Sigmoid colon (tissue), 7 donors: ENCODE measurements at places on chromosomes 3 and 15. TPM values are rescaled to one million over a fixed set of nuclear protein-coding genes. Genes with fewer than 3 reads are reported as not detected.

GRCh38 chr3:15159501-15160136, 46.4 kb upstream of the CAPN7 start:
- H3K27me3 ChIP-seq, result peaks cover 11% of the 10 kb centered on the region
- no peaks in the 10 kb centered on the region for H3K36me3 ChIP-seq
- H3K27ac ChIP-seq, result no peak overlapping the region
- H3K4me1 ChIP-seq, result no peaks in the 10 kb centered on the region
- DNase-seq, result no peak

DNA sequence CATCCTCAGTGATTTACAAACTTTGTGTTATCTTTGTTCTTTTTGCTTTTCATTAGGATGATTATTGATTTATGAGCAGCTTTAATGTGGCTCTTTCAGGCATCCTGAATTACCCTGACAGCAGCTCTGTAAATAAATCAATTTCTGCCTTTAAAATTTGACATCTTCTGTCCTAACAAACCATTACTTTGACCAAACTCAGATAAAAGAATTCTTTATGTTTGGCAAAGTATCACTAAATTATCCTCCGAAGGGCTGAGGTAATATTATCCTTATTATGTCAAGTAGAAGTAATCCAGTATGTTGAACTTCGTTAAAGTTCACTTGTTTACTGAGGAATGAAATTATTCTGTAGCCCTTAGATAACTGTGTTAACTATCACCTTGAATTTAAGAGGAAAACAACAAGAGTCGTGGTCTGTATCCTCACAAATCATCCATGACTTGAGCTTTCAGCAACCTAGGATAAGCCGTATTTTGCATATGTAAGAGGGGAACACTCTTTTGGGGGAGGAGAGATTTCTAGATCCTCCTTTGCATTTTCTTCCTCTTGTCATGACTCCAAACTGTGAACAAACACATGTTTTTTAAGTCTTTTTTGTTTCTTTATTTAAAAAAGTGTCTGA, 173.2 kb upstream of the STAC start:
- no peak for DNase-seq
- no peaks in the 10 kb centered on the region for H3K27me3 ChIP-seq
- H3K27ac ChIP-seq, result no peak overlapping the region
- no peaks in the 10 kb centered on the region for H3K36me3 ChIP-seq
- no peak overlapping the region for H3K4me3 ChIP-seq
- H3K4me1 ChIP-seq, result no peaks in the 10 kb centered on the region

GRCh38 chr15:58923696-58924300, 9.7 kb downstream of the SLTM start:
- H3K4me1 ChIP-seq, result peaks cover 25% of the 10 kb centered on the region
- H3K4me3 ChIP-seq, result no peak overlapping the region
- H3K27ac ChIP-seq, result peak overlapping the region; percentile 32
- peaks cover 43% of the 10 kb centered on the region for H3K36me3 ChIP-seq
- DNase-seq, result no peak

- H3K4me3 ChIP-seq, result no peak overlapping the region
- H3K27me3 ChIP-seq, result no peaks in the 10 kb centered on the region
- no peak for DNase-seq
- no peak overlapping the region for H3K27ac ChIP-seq
- H3K36me3 ChIP-seq, result no peaks in the 10 kb centered on the region
Measured at GRCh38 chr3:140223631-140224030, 288.6 kb downstream of the CLSTN2 start.

- H3K27ac ChIP-seq, result peak overlapping the region; percentile 74
- H3K27me3 ChIP-seq, result no peaks in the 10 kb centered on the region
- no peak overlapping the region for H3K4me3 ChIP-seq
- peaks cover 30% of the 10 kb centered on the region for H3K36me3 ChIP-seq
- H3K4me1 ChIP-seq, result peaks cover 63% of the 10 kb centered on the region
Measured at GRCh38 chr3:141442446-141442845, 44.4 kb upstream of the RASA2 start.

GRCh38 chr3:15010664-15011063, 54.5 kb downstream of the MRPS25 start:
- no peak overlapping the region for H3K27ac ChIP-seq
- H3K36me3 ChIP-seq, result peaks cover 6% of the 10 kb centered on the region
- no peak for DNase-seq

- H3K4me1 ChIP-seq, result no peaks in the 10 kb centered on the region
- DNase-seq, result no peak
- H3K27ac ChIP-seq, result no peak overlapping the region
- no peak overlapping the region for H3K4me3 ChIP-seq
- H3K36me3 ChIP-seq, result no peaks in the 10 kb centered on the region
Measured at GRCh38 chr3:155634121-155634719, 110.7 kb downstream of the PLCH1 start.

DNA sequence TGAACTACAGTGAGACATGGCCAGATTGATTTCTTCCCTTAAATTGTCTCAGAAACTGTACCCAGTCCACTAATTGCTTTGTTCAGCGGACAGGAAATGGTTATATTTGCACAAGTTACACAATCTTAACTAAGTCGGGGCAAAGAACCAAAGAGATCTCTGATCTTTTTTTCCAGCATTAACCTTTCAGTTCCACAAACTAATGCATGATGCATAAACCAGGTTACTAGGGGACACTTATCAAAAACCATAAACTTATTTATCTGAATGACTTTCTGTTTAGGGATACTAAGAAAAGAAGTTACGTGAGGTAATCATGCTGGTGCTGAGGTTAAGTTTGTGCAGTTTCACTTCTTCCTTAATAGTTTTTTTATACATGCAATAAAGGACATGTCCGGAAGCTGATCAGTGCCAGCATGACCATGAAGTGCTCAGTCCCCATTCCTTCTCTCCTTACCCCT, 22.4 kb downstream of the FNDC3B start:
- H3K4me1 ChIP-seq, result peaks cover 45% of the 10 kb centered on the region
- no peak for DNase-seq
- peak overlapping the region; percentile 6 for H3K27ac ChIP-seq
- no peaks in the 10 kb centered on the region for H3K36me3 ChIP-seq
- H3K4me3 ChIP-seq, result no peak overlapping the region
- H3K27me3 ChIP-seq, result no peaks in the 10 kb centered on the region

- peak overlapping the region; percentile 94 for H3K27ac ChIP-seq
- H3K27me3 ChIP-seq, result no peaks in the 10 kb centered on the region
- DNase-seq, result peak; percentile 74
- peak overlapping the region; percentile 88 for H3K4me3 ChIP-seq
Measured at GRCh38 chr15:98649472-98650416, 1.4 kb downstream of the IGF1R start.

DNA sequence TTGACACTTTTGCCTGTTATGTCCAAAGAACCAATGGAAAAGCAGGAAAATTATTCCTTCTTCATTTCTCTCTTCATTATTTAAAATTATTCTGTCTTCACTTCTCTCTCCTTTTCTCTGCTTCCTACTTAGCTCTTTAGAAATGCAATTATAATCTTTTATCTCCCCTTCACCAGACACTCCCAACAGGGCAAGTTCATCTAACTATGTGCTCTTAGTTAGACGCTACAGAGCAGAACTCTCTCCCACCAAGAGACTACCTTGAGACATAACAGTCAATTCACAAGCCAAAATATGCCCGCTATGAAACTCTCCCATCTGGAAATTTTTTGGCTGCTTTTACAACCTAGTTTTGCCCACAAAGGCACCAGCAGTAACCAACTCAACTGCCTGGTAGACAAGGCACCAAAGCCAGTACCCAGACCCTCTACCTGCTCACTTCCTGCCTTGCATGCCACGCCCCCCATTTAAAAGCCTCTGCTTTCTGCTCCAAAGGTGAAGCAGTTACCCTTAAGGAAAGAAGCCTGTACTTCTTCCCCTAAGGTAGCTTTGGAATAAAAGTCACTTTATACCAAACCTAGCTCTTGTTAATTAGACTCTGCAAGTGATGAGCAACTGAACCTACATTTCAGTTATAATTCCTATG, 28.1 kb downstream of the CCRL2 start:
- H3K4me1 ChIP-seq, result no peaks in the 10 kb centered on the region
- no peaks in the 10 kb centered on the region for H3K27me3 ChIP-seq
- H3K27ac ChIP-seq, result no peak overlapping the region
- no peak for DNase-seq
- no peaks in the 10 kb centered on the region for H3K36me3 ChIP-seq
- no peak overlapping the region for H3K4me3 ChIP-seq

- H3K27ac ChIP-seq, result no peak overlapping the region
- H3K36me3 ChIP-seq, result no peaks in the 10 kb centered on the region
- H3K4me3 ChIP-seq, result no peak overlapping the region
Measured at GRCh38 chr15:59420986-59421618, 16.9 kb upstream of the FAM81A start.

DNA sequence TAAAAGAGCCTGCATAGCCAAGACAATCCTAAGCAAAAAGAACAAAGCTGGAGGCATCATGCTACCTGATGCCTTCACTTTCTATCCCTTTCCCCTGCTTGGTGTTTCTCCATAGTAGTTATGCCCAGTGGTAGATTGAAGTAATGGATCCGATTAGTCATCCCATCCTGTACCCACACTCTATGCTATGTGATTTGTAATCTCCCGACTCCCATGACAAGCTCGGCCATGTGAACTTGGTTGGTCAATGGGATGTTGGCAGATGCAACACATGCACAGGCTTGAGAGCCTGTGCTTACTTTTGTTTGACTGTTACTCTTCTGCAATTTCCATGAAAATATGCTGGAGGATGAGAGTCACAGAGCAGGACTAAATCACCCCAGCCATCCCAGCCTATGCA, 334.9 kb upstream of the DPH6 start:
- H3K4me3 ChIP-seq, result no peak overlapping the region
- H3K36me3 ChIP-seq, result no peaks in the 10 kb centered on the region
- H3K27me3 ChIP-seq, result no peaks in the 10 kb centered on the region
- no peaks in the 10 kb centered on the region for H3K4me1 ChIP-seq

- no peak overlapping the region for H3K4me3 ChIP-seq
- H3K36me3 ChIP-seq, result no peaks in the 10 kb centered on the region
- H3K4me1 ChIP-seq, result no peaks in the 10 kb centered on the region
- DNase-seq, result no peak
- H3K27me3 ChIP-seq, result no peaks in the 10 kb centered on the region
- H3K27ac ChIP-seq, result no peak overlapping the region
Measured at GRCh38 chr3:481680-482079, 285.1 kb downstream of the CHL1 start.

- DNase-seq, result no peak
- H3K36me3 ChIP-seq, result no peaks in the 10 kb centered on the region
- H3K27me3 ChIP-seq, result no peaks in the 10 kb centered on the region
- H3K4me1 ChIP-seq, result no peaks in the 10 kb centered on the region
- no peak overlapping the region for H3K4me3 ChIP-seq
Measured at GRCh38 chr3:189324538-189325138, 152.9 kb downstream of the TPRG1 start.

GRCh38 chr15:61146931-61147230, 82.2 kb downstream of the RORA start:
- no peak overlapping the region for H3K4me3 ChIP-seq
- H3K36me3 ChIP-seq, result no peaks in the 10 kb centered on the region
- no peak overlapping the region for H3K27ac ChIP-seq
- H3K27me3 ChIP-seq, result no peaks in the 10 kb centered on the region
- H3K4me1 ChIP-seq, result no peaks in the 10 kb centered on the region
- DNase-seq, result no peak

GRCh38 chr15:91783008-91783407, 70.5 kb upstream of the SLCO3A1 start:
- DNase-seq, result no peak
- H3K4me3 ChIP-seq, result no peak overlapping the region
- H3K4me1 ChIP-seq, result no peaks in the 10 kb centered on the region
- H3K36me3 ChIP-seq, result no peaks in the 10 kb centered on the region
- no peak overlapping the region for H3K27ac ChIP-seq
- H3K27me3 ChIP-seq, result no peaks in the 10 kb centered on the region

DNA sequence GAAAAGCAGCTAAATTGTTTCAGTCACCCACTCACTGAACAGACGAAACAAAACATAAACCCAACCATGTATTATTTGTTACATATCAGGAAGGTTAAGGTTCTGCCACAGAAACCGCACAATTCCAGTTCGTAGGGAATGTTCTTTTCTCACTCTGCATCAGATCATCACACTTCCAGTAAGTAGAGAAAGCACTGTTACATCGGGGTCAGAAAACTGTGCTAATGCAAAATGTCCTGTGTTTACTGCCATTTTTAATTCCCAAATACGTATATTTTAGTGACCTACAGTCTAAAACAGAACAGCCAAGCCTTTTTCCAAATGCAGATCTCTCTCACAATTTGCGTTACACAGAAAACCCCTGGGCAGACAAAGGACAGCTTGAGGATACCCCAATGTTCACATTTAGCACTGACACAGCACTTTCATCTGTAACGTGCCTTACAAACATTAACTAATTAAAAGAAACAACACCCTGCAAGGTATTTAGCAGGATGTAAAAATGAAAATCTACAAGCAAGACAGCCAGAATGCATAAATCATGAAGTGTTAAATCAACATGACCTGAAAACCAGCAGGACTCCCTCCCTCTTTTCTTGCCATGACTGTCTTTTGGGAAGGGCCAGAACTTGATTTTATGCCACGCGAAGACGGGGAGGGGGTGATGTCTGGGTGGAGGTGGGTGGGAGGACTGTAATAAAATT, 34.8 kb upstream of the SKIL start:
- no peak overlapping the region for H3K27ac ChIP-seq
- no peaks in the 10 kb centered on the region for H3K27me3 ChIP-seq
- no peak overlapping the region for H3K4me3 ChIP-seq

- no peak overlapping the region for H3K4me3 ChIP-seq
- H3K27ac ChIP-seq, result no peak overlapping the region
- no peaks in the 10 kb centered on the region for H3K27me3 ChIP-seq
- no peak for DNase-seq
- no peaks in the 10 kb centered on the region for H3K36me3 ChIP-seq
- H3K4me1 ChIP-seq, result no peaks in the 10 kb centered on the region
Measured at GRCh38 chr3:185280572-185281365, 26.9 kb upstream of the EHHADH start.

DNA sequence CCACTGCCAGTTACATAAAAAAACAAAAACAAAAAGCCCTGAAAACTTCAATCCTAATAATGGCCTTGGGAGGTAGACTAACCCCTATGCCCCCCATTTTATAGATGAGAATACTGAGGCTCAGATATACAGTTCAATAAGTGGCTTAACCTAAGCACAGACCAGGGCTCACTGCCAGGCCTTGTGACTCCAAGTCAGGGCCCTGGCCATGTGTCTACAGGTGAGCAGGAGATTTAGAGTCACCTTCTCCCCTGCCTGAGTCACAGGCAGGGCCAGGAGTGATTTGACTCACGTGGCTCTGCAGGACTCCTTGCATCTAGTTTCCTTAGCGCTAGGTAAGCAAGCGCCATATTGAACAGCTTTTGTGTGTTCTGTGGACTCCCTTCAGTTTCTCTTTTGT, 98.6 kb upstream of the ETV5 start:
- no peaks in the 10 kb centered on the region for H3K36me3 ChIP-seq
- H3K4me3 ChIP-seq, result no peak overlapping the region
- no peak overlapping the region for H3K27ac ChIP-seq
- H3K27me3 ChIP-seq, result no peaks in the 10 kb centered on the region
- no peak for DNase-seq
- H3K4me1 ChIP-seq, result peaks cover 23% of the 10 kb centered on the region

Gene ATP10A
- 7.2 TPM for total RNA-seq

Gene GOLGA6L7
- total RNA-seq, result not detected

Gene PAK6
- total RNA-seq, result 1.4 TPM

Gene C15orf39
- total RNA-seq, result 20.2 TPM

Gene RAB5A
- 61.4 TPM for total RNA-seq

Gene COL7A1
- 2.1 TPM for total RNA-seq

Gene KCNAB1
- total RNA-seq, result 5.0 TPM

Gene NEK11
- total RNA-seq, result 4.3 TPM

Gene CHMP2B
- 33.2 TPM for total RNA-seq

Gene SPESP1
- 1.9 TPM for total RNA-seq

Gene ROPN1
- not detected for total RNA-seq

Gene SEC61A1
- total RNA-seq, result 62.8 TPM

Gene UBAP1L
- total RNA-seq, result 3.5 TPM

Gene KNG1
- not detected for total RNA-seq
